ENCODE measurements at places on chromosomes 11 and 22.

DNA sequence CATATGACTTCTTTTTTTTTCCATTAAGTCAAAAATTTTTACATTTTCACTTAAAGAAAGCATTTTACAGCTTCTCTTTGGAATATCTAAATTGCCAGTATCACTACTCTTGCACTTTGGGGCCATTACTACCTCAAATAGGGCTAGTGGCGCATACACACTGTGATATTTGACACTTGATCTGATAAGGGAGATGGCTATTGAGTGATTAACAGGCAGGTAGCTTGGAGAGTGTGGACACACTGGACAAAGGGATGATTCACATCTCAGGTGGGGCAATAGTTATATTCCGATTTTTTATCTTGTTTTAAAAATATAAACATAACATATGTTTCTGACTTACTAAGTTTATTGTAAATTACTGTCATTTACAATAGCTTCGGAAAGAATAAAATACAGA lies 2219.9 kb downstream of the LRRC4C start:
- no peak for DNase-seq

DNA sequence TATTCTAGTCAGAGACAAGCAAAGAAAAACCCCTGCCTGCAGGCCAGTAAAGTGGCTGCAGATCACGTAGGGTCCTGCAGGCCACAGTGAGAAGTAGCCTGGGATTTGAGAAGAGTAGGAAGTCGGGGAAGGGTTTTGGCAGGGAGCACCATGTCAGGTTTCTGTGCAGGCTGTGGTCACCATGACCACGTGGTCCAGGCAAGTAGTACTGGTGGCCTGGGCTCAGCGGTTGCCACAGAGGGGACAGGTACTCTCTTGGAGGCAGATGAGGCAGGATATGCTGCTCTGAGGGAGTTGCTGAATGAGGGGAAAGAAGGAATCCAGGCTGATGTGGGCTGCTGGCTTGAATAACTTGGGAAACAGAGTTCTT lies 46.5 kb downstream of the PISD start:
- no peak for DNase-seq

DNA sequence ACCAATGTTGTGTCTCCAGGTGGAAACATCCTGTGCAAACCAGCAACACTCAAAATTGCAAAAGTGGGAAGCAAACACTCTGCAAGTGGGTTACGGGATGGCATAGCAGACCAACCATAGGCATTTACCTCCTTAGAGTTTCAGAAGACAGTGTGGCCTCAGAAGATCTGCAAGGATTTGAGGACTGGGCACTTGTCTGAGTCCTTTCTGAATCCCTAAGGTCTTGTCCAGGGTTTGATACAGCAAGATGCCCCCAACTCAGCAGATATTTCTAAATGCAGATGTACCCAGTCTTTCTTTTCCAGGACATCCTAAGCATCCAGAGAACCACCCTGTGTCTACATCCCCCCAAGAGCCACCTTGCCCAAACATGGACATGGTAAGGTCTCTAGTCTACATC lies 51.7 kb upstream of the SHANK2 start:
- no peak for DNase-seq

- no peak for DNase-seq
Measured at GRCh38 chr22:43014316-43014868, 557 bp downstream of the PACSIN2 start.

DNA sequence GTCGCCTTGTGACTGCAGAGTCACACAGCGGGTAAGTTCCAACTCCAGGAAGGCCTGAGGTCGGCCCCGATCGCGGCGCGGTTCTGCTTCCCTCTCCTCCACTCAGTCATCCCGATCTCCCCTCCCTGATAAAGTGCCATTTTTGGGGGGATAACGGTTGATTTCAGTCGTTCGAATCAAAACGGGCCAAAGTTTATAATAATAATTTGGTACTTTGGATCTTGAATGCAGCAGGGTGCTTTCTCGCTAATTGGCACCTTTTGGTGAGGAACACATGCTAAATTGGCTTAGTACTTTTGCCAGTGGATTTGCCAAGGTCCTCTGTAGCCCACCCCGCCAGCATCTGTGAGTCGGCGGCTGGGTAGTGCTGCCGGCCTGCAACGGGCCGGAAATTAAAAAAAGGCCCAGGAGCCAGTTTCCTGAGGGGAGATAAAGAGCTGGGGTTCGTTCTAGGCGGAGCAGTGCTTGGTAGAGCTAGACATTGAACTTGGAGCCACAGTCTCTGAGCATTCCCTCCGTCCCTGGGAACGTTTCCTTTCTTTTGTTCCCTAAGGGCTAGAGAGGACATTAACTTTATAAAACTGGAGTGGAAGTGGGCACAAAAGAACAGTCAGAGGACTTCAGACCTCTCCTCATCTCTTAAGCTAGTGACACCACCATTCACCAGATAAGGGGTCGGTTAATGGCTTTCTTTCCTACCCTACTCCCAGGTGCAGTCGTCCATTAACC lies 997 bp downstream of the UBE2L3 start:
- DNase-seq, result no peak

GRCh38 chr11:87634331-87634730 lies 540.9 kb downstream of the RAB38 start:
- no peak for DNase-seq

GRCh38 chr11:105718641-105719040 lies 108.8 kb downstream of the GRIA4 start:
- DNase-seq, result no peak

DNA sequence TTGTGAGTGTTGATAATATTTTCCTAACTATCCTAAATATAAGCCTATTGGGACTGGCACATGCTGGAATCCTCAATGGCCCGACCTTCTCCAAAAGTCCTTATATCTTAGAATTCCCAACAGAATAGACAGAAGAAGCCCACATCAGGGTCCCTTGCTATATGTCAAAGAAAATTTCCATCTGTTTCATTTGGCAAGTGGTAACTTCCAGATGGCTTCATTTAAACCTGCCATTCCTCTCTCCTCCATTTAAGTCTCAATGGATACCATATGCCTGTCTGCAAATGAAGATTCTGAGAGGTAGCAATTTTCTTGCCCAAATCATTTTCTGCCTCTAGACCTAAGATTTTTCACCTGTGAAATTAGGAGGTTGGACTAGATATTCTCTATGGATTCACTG lies 73.1 kb upstream of the KCNA4 start:
- DNase-seq, result no peak

- DNase-seq, result no peak
Measured at GRCh38 chr11:108135845-108136544, 14.6 kb downstream of the ACAT1 start.

DNA sequence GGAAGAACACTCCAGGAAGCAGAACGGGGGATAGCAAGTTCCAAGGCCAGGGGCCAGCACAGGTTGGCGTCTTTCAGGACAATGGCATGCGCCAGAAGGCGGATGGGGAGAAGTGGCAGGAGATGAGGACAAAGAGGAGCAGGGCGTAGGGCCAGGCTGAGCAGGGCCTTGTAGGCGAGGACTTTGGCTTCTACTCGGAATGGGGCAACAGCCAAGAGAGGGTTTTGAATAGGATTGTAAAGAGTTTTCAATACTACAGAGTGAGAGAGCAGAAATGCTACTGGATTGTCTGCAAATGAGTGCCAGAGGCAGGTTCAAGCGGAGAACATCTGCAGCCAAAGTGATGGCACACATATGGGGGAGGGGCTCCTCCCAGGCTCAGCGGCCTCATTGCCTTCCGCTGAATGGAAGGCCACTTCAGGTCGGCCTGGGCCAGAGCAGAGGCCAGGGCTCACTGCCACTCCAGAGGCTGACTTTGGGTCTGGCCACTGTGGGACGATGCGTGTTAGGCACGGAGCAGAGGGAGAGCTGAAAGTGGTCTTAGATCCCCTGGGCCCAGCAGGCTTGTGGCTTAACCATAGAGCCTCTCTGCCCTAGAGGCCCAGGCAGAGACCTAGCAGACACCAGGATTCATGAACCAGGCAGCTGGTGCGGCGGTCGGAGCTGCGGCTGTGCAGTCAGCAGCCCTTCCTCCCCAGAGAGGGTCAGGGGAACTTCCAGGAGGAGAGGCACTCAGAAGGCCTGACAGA lies 118.2 kb downstream of the DSCAML1 start:
- no peak for DNase-seq

- no peak for DNase-seq
Measured at GRCh38 chr22:46758867-46759290, 3.6 kb upstream of the TBC1D22A start.

- no peak for DNase-seq
Measured at GRCh38 chr11:93820847-93821246, 29.6 kb downstream of the VSTM5 start.

DNA sequence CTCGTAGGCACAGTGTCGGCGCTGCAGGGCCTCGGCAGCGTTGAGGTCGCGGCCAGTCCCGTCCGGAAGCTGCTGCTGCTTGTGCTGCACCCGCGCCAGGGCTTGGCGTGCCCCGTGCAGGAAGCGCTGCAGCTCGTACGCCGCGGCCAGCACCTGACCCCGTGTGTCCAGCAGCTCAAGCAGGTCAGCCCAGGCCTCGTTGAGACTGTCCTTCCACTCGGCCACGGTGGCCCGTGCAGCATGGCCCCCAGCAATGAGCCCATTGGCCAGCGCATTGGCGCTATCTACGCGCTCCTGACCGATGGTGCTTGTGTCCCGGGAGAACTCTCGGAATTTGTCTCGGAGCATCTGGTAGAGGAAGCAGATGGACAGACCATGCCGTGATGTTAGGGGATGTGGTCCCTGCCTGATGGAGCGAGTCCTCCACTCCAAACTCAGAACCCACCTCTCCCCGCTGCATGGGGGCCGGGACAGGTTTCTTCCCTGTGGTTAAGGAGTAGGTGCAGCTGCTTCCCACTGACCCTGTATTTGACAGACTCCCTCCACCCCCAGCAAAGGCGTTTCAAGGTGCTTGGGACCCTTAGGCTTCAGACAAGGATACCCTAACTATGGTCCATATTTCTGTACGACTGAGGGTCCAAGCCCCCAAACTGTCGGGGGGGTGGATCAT lies 13.8 kb upstream of the RBM4B start:
- DNase-seq, result no peak

GRCh38 chr11:12673601-12673923 lies 659 bp upstream of the TEAD1 start:
- no peak for DNase-seq

- no peak for DNase-seq
Measured at GRCh38 chr22:20111045-20111688, 4.7 kb upstream of the RANBP1 start.

DNA sequence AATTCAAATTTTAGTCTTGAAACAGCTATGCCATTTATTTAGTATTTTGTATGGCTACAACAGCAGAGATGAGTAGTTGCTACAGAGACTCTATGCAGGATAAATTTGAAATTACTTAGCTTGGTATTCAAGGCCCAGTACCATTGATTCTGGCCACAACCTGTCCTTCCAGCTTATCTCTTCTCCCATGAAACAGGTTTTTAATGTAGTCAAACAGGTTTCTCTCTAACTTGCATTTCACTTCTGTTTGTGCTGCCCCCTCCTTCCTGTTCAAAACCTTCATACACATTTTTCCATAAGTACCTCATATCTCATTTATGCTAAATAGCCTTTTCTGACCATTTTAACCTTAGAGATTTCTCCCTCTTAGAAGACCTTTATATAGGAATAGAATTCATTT lies 3.3 kb downstream of the USP47 start:
- no peak for DNase-seq

DNA sequence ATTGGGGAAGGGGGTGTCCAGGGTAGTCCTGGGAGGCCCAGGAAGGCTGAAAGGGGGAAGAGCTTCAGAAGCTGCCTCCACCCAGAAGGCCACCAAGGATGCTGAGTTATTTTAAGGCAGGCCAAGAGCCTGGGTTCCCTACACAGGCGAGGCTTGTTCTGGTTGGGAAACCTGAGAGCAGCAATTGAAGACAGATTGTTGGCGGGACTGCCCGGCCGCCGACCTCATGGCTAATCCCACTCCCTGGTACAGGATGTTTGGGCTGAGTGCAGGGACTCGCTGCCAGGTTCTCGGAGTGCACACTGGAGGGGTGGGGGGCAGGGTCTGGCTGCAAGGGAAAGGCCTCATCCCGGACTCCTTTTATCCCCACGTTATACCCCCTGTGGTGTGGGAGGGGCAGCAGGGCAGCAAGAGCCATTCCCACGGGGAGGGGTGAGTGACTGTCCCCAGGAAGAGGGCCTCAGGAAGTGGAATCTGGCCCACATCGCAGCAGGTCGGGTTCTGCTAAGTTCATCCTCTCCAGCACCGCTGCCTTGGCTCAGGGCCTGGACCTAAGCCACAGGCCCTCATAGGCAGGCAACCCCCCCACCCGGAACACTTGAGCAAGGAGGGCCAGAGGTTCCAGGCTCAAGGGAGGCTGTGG lies 43.6 kb upstream of the PRR5 start:
- no peak for DNase-seq

DNA sequence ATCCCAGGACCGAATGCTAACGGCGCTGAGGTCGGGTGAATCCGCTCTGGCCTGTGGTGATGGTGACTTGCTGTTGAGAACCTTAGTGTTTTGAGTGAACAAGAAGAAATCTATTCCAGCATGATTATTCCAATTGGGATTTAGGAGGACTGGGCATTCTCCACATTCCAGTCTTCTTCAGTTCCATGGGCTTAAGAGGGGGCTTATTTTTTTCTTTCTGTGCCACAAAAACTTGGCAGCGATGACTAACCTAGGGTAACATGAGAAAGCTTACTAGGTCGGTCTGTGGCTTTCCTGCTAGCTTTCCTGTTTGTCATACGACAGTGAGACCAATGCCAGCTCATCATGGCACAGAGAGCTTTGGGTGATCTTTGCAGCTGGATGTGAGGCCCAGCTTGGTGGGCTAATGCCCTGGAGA lies 62.9 kb upstream of the ATXN10 start:
- no peak for DNase-seq

DNA sequence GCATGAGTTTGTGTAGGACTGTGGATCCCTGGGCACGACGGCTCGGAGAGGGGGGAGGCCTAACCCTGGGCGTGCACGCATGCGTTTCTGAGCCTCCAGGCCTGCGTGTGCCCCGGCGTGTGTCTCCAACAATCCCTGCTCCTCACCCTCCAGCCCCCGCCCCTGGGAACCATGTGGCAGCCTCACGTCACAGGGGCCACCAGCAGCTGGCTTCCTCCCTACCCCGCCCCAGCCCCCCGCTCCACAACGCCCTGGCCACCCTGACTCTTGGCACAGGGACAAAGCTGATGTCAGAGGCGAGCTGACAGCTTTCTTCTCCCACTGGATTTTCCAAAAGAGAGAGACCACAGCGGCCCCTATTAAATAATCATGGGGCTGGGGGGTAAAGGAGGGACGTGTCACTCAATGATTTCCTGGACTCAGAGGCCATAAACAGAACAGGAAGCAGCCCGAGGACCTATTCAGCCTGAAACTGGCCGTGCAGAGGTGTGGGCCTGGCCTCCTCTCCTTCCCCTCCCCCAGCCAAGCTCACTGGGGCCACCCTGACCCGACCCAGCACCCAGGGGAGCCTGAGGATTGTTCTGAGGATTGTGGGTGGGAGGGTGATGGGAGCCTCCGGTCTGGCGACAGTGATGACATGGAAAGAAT lies 6.8 kb upstream of the LIF start:
- DNase-seq, result no peak

- no peak for DNase-seq
Measured at GRCh38 chr11:47052576-47052975, 116.0 kb downstream of the CSTPP1 start.

GRCh38 chr22:29748248-29748893 lies 18.4 kb downstream of the ZMAT5 start:
- no peak for DNase-seq

Measured in omental fat pad (tissue), 4 donors.